Upper lobe of left lung (tissue), 6 donors: ENCODE measurements at places on chromosomes 12 and 14.

GRCh38 chr14:84708865-84709264 is 821.1 kb upstream of the FLRT2 start:
- DNase-seq: no peak

DNA sequence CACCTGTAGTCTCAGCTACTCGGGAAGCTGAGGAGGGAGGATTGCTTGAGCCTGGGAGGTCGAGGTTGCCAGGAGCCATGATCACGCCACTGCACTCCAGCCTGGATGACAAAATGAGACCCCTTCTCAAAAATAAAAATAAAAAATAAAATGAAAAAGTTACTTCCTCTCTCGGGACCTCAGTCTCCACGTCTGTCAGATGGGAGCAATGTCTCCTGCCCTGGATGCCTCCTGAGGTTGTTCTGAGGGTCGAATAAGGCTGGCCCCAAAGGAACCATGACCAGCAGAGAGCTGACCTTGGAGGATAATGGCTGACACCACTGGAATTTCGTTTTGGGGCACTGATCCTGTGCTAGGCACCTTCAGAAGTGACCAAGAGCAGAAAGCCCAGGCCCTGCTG is 13.6 kb upstream of the RCOR1 start:
- no peak for DNase-seq

GRCh38 chr14:90060965-90061684 is 669 bp upstream of the KCNK13 start:
- peak; percentile 22 for DNase-seq

DNA sequence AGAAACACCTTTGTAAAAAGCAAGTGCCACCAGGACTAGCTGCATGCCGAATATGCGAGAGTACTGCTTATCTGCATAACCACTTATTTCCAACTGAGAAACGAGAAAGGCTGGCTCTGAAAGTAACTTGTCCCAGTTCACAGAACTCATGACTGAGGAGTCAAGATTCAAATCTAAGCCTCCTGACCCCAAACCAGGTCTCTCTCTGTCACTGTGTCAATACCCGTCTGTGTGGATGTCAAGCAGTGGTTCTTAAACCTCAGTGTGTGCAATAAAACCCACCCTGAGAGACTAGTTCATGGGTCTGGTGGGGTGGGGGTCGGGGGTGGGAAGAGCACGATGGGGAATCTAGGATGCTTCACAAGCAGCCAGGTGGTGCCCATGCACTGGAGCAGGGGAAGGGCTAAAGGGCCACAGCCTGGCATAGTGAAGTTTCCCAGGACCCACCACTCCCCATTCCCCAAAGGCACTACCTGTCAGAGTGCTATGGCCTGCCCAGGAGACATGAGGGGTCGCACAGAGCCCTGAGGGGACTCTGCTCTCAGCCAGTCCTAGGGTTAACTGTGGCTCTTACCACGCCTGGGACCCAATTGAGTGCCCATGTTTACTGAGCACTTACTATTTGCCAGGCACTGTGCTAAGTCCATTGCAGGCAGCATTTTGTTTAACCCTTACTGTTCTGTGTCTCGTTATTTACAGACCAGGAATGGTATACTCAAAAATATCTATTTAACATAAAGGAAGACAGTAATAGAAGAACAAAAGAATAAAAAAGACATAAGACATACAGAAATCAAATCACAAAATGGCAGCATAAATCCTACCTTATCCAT is 33.4 kb upstream of the PNMA1 start:
- DNase-seq: no peak

GRCh38 chr14:24857277-24857676 is 192.7 kb downstream of the STXBP6 start:
- DNase-seq: no peak

GRCh38 chr12:5433081-5433844 is 1.4 kb downstream of the NTF3 start:
- peak; percentile 68 for DNase-seq

GRCh38 chr14:79740066-79740601 is 471.2 kb downstream of the DIO2 start:
- DNase-seq: no peak

GRCh38 chr14:74974364-74975058 is 19.1 kb upstream of the PGF start:
- DNase-seq: no peak

DNA sequence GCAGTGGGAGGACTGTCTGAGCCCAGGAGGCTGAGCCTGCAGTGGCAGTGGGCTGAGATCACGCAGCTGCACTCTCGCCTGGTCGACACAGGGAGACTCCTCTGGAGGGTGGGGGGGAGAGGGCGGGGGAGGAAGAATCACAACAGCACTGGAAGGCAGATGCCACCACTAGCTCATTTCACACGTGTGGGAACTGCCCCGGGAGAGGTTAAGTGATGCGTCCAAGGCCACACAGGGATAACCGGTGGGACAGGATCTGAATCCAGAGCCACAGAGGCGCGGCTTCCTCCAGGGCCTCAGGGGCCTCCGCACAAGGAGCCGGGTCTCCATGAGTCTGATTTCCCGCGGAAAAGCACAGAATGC is 20.8 kb downstream of the STX2 start:
- DNase-seq: no peak

- DNase-seq: no peak
Observed at GRCh38 chr14:59275668-59276067, 87.2 kb downstream of the DAAM1 start.
